Skeletal muscle tissue (tissue), 5 donors: ENCODE measurements at places on chromosomes 12 and 14. TPM values are rescaled to one million over a fixed set of nuclear protein-coding genes. Genes with fewer than 3 reads are reported as not detected.

Gene LBHD2
- not detected for total RNA-seq

Gene GUCY2C
- total RNA-seq: not detected

Gene PRIMA1
- total RNA-seq: 0.52 TPM

Gene ZCRB1
- total RNA-seq: 6.8 TPM

Gene TAS2R30
- total RNA-seq: 12.5 TPM

Gene KRT78
- total RNA-seq: not detected

Gene LMNTD1
- 0.52 TPM for total RNA-seq

Gene DIP2B
- 24.0 TPM for total RNA-seq

Gene MIPOL1
- total RNA-seq: 16.7 TPM

Gene ATF7
- 26.6 TPM for total RNA-seq

Gene CLEC4A
- not detected for total RNA-seq
